ENCODE measurements at places on chromosomes 4 and X.

DNA sequence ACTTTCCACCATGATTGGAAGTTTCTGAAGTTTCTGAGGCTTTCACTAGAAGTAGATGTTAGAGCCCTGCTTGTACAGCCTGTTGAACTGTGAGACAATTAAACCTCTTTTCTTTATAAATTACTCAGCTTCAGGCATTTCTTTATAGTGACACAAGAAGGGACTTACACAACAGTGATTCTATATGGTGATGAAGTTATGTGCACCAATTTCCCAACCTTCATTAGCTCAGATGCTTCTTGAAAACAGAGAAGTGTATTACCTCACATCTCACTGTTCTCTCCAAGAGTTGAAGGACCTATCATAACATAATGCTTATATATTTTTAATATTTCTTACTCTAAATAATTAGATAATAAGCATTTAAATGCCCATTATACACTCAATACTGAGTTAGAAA, 202.1 kb upstream of the ANXA10 start:
- DNase-seq = no peak

GRCh38 chr4:101328063-101328602, 19.2 kb downstream of the PPP3CA start:
- peak; percentile 20 for DNase-seq

GRCh38 chr4:105122350-105122749, 24.3 kb upstream of the TET2 start:
- no peak for DNase-seq

DNA sequence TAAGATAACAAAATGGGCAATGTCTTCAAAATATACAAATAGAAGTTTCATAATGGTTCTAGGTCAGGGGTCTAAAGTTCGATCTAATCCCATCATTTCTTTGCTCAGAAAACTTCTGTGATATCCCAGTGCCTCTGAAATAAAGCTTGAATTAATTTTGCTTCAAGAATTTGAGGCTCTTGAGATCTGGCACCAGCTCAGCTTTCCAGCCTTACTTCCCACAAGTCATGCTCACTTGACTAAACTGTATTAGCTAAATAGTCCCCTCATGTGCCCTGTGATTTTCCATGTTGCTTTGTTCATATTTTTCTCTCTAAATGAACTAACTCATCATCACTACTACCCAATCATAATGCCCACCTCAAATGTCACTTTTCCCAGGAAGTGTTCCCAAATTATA, 50.8 kb upstream of the MBNL3 start:
- no peak for DNase-seq

DNA sequence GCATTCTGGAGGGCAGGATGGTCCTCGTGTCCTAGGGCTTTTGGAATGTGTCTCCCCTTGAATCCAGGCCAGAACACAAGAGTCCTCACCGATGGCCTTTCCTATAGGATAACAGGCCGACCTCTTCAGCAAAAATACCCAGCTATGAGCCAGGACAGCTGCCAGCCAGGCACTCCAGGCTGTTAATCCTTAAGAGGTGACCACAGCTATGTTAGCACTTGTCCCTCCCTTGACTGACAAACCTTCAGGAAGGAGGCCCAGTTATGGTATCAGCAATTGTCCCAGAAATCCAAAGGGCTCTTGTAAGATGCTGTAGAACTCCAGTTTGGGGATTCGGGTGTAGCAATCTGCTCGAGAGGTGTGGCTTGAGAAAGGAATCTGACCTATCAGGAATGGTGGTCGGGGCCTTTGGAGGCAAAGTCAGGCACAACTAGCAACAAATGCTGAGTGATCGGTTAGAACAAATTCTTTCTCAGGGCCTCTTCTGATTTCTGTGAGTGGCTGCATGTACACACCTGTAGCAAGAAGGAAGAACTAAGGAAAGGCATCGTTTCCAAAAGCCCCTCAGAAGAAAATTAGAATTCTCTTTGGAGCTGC, 54.6 kb downstream of the PTCHD1 start:
- DNase-seq = no peak

DNA sequence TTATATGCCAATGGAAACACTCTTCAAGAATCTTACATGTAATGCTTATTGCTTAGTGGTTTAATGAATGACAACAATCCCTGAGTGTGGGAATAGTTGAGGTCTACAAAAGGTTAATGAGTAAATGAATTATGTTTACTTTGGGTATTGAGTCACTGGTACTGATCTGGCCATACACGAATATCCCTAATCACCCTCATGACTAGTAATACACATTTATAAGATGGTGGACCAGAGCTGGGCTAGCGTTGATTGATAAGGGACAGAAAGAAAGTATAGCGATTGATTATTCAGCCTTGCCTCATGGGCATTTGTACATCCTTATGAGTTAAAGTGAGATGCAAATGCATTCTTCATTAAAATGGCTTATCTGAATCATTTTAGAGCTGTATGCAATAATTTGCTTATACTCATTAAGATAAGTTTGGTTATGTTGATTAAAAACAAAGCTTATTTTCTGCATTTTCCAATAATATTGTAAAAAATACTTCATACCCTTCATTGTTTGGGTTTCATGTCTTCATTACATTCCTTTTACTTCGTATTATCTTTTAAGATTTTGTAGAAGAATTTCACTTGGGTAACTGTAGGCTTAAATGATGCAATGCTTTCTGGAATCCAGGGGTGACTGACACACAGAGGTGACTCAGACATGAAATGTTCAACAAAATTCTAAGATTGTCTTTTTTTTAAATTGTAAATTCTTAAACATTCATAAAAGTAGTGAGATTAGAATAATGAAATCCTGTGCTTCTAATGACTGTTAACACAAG, 47.4 kb downstream of the FGF2 start:
- DNase-seq = no peak

DNA sequence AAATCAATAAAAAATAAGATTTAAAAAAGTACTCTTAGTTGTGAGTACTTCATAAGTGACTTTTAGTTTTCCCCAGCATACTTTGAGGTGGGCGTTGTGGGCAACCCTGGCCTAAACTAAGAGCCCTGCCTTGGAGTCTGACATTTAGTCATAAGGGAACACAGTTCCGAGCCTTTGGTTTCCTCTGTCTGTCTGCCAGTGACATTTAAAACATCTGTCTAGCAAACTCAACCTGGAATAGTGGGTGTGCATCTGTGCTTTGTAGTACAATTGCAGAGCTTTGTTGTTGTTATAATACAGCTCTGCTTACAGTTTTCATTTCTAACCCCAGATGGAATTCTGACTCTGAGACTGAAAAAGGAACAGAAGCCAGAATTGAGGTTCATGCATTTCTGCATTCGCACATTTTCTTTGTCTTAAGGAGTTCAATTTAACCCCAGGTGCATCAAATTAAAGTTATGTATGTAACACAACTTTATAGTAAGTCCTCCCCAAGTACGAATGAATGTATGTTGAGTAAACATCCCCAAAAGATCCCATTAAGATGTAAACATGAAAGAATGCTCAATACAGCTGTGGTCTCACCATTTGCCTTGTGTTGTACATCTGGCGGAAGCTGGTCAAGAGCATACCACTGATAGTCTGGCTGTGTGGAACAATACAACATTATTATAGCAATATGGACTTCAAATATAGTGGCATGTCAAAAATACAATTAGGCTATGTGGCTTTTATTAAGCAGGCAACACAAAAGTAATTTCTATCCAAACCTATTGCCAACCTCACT, 25.9 kb downstream of the TNIP3 start:
- DNase-seq = no peak

- DNase-seq = no peak
Measured at GRCh38 chr4:74933562-74934015, 673 bp downstream of the PARM1 start.

GRCh38 chr4:86300516-86300915, 59.3 kb downstream of the MAPK10 start:
- DNase-seq = no peak

GRCh38 chr4:152738827-152739226, 40.7 kb downstream of the TIGD4 start:
- no peak for DNase-seq

GRCh38 chr4:101415962-101416361, 68.6 kb upstream of the PPP3CA start:
- peak; percentile 74 for DNase-seq

- no peak for DNase-seq
Measured at GRCh38 chr4:17029964-17030363, 131.5 kb upstream of the LDB2 start.

GRCh38 chrX:46597771-46598170, 24.2 kb downstream of the CHST7 start:
- peak; percentile 22 for DNase-seq

DNA sequence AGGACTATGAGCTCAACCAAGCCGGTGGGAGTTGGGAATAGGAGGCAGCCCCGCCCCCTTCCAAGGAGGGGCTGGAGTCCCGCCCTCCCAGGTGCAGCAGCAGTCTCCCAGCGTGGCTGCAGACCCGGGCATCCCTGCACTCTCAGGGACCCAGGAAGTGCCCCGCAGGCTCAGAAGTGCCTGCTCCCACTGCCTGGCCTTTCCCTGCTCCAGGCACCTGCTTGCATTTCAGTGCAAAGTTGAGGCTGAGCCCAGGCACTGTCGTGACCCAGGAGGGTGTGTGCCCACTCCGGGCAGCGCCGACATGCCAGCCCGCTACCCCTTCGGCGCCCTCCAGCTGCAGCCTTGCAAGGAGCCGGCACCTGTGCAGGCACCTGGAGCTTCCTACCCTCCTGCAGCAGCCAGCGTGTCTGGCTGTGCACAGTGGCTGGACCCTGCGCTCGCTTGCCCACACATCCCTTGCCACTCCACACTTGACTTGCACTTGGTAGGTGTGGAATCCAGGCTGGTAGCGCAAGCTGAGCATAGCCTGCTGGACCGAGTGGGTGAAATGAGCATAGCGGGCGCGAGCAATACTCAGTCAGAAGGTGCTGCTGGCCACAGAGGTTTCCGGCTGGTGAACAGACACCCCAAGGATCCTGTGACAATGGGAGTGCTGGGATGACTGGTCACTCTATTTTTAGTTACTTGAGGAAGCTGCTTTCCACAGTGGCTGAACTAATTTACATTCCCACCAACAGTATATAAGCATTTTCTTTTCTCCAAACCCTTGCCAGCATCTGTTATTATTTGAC, 236.3 kb downstream of the PCDH10 start:
- DNase-seq = no peak

DNA sequence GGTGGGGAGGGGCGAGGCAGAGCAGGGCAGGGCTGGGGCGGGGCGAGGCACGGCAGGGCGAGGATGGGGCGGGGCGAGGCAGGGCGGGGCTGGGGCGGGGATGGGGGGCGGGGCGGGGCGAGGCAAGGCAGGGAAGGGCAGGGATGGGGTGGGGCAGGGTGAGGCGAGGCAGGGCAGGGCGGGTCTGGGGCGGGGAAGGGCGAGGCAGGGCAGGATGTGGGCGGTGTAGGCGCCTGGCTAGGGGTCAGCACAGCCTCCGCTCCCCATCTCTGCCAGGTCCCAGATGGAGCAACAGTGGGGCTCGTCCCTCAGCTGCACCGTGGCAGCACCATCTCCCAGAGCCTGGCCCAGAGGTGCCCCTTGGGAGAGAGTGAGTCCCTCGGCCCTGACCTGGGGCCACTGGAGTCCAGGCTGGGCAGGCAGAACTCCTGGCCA, 4.2 kb upstream of the SRPK3 start:
- no peak for DNase-seq

DNA sequence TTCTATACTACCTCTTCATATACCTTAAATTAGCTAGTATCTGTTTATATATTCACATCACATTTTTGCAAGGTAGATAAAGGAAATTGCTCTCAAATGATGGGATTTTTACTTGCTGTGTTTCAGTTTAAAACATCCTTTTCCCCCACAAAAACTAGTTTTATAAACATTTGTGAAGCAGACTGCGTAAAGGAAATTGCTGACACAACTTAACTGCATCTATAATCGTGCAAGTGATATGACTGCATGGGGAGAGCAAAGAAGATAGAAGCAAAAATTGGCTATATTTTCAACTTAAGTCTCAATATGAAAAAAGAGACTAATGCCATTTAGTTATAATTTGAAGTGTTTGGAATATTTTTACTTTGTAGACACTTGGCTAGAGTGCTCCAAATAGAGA, 385.2 kb downstream of the C4orf33 start:
- no peak for DNase-seq

DNA sequence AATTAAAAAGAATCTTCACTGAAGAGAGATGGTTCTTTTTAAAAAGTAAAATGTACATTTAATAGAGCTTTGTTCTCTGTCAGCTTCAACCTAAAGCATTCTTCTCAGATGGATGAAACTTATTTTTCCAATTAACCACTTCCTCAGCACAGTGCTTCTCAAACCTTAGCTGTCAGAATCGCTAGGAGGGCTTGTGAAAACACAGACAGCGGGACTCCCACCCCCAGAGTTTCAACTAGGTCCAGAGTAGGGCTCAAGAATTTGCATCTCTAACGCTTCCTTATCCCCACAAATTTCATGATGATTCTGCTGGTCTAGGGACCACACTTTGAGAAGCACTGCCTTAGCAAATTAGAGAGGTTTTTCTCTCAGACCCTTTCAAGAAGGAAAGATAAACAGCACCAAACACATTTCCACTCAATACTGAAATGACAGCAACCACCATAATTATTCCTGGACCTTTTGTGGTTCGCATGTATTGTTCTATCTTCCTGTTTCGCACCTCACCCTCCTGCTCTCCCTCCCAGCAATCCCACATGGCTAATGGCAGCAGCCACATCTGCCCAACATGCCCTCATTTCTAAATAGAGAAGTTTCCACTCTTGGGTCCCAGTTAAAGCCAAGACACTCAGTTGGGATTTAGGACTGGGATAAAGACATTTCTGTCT, 73.2 kb downstream of the ZNF827 start:
- DNase-seq = no peak

DNA sequence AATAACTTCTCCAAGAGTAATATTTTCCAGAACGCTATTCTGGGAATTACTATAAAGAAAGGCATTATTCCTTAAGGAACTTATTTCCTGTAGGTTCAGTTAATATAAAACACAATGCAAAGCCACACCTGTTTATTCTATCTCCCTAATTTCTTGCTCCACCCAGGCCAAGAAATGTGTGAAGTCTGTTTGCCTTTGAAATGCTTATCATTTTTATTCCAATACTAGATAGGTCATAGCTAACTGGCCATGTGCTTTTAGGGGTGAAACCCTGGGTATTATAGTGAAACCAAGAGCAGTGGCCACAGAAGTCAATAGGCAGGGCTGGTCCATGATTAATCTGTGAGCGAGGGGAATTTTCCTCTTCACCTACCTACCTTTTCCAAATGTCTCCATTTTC, 14.8 kb downstream of the CXCL3 start:
- no peak for DNase-seq

DNA sequence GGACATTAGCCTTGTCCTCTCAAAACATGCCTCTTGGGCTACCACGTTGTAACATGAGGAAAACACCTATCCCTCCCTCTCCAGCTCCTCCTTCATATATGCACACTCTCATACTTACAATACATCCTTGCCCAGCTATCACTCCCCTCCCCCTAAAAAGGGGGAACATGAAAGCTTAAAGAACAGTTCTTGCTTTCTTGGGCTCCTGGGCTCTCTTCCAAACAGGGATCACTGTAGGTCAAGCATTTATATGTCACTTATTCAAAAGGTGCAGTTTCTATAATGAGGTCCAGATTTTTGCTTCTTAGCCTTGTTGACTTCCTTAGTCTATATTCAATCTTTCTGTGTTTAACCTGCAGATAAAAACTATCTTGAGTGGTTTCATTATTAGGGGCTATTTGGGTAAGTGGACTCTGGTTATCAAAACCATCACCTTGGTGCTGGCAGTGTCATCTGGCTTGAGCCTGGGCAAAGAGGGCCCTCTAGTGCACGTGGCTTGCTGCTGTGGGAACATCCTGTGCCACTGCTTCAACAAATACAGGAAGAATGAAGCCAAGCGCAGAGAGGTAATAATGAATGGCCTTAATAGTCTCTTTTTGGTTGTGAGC, 119.4 kb downstream of the AKAP4 start:
- peak; percentile 53 for DNase-seq

- peak; percentile 86 for DNase-seq
Measured at GRCh38 chrX:107713203-107713542, 62.4 kb downstream of the TSC22D3 start.
